Activated CD4-positive, CD25-positive, alpha-beta regulatory T cell treated with anti-CD3 and anti-CD28 coated beads, Interleukin-2, amount 50 U/mL, for 24 hours (primary cell): ENCODE measurements at places on chromosomes 11 and 22.

DNA sequence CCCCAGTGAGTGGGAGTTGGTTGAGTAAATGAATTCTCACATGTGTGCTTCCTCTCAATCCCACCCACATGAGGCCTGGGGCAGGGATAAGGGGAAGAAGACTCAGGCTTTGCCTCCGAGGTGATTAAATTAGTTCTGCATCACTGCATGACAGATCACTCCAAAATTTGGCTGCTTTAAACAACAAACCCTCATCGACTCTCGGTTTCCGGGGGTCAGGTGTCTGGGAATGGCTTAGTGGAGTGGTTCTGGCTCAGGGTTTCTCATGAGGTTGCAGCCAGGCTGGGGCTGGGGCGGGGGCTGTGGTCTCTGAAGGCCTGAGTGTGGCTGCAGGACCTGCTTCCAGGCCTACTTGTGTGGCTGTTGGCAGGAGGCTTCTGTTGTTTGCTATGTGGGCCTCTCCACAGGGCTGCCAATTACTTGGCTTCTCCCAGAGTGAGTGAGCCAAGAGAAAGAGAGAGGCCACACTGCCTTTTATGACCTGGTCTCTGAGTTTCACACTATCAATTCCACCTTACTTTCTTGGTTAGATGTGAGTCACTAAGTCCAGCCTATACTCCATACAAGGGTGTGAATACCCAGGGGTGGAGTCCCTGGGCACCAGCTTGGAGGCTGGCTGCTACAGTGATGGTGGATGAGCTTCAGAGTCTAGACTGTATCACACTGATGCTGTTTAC, 15.9 kb downstream of the MOGAT2 start:
- peak; percentile 20 for ATAC-seq

DNA sequence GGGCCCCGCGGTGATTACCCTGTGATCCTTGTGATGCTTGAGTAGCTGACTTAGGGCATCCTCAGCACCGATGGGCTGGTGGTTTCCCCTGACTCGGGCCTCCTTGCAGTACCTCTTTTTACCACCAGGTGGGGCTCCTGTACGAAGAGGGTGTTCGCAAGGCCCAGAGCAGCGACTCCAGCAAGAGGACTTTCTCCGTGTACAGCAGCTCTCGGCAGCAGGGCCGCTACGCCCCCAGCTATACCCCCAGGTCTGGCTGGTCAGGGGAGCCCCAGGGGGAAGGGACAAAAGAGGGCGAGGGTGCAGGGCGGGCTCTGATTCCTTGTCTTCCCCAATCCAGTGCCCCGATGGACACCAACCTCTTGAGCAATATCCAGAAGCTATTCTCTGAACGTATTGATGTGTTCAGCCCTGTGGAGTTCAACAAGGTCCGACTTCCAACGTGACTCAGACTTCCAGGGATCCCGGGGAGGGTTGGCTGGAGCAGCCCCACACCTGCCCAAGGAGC, 1.3 kb upstream of the TM7SF2 start:
- peak; percentile 52 for ATAC-seq

DNA sequence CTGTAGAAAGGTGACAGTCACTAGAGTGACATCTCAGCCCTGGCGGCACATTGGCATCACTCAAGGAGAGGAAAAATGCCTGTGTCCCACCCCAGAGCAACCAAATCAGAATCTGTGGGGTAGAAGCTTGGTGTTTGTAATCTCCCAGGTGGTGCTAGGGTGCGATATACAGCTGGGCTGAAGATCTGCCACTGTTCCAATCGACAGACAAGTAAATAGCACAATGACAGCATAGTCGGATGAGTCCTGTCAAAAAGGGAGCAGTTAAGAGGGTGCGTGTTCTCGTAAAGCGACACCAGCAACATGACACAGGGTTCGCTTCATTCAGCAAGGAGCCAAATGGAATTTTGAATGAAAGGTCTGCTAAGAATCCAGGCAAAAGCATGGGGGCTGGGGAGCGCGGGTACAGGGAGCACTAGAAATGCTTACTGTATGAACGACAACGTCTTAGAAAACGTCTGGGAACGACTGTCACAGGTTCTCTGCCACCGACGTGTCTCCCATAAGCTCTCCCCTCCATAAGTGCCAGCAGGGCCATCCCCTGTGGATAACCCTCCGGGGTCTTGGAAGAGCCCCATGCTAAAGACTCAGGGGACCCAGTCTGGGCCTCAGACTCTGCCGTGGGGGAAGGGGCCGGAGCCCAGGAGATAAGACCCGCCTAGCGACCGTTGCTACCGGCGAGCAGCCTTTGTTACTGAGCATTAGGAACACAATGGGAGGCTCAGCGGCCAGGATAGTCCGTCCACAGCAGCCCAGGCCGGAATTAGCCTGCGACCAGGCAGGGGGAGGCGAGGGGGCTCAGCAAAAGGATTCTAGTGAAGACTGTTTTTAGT, 20.8 kb downstream of the ADA2 start:
- ATAC-seq: no peak

- no peak for ATAC-seq
These were observed 29.8 kb downstream of the SNU13 start for GRCh38 chr22:41658869-41659268.

GRCh38 chr11:89613911-89614310, 96.2 kb upstream of the TRIM77 start:
- no peak for ATAC-seq

- ATAC-seq: no peak
These were observed 566 bp downstream of the DDB1 start for GRCh38 chr11:61332281-61332796.

DNA sequence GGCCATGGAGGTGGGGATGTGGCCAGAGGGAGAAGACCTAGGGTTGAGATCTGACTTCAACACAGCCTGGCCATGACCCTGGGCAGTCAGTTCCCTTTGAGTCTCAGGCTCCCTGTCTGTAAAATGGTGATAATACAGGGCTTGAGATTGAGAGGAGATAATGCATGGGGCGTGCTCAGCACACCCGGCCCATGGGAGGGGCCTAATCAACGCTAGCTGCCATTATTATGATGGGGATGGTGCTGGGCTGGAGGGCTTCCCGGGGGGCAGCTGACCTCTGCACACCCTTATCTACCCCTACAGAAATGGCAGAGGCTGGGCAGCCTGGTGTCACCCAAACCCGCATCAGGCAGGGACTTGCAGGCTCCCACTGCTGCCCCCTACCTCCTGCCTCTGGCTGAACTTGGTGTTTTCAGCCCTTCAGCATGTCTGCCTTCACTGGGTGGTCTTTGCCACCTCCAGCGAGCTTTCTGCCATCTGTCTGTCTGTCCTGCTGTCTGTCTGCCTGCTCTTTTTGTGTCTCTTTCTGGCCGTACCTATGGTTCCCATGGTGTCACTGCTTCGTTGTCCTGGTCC, 84.5 kb downstream of the CACNA1I start:
- ATAC-seq: no peak

DNA sequence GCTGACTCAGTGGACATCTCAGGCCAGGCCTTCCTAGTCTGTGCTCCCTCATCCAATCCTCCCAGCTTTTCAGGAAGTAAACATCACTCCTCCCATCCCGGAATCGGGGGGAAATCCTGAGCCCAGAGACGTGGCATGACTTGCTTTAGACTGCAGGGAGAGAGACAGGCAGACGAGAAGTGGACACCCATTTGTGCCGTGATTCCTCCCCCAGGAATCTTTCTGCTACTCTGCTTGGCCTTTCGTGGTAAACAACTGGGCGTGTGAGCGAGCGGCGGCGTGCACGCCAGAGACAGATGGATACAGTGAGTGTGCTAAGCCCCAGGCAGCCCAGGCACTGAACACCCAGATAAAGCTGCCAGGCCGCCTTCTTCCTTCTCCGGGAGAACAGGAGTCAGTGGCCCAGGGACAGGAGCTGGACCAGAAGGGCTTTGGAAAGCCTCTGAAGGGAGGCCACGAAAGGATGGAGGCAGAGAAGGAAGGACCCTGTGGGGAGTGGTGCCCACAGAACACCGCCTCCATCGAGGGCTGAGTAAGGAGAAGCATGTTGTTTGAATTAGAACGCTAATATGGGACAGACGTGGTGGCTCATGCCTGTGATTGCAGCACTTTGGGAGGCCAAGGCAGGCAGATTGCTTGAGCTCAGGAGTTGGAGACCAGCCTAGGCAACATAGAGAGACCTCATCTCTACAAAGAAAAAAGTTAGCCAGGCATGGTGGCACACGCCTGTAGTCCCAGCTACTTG, 53.0 kb upstream of the PRR5 start:
- ATAC-seq: no peak

DNA sequence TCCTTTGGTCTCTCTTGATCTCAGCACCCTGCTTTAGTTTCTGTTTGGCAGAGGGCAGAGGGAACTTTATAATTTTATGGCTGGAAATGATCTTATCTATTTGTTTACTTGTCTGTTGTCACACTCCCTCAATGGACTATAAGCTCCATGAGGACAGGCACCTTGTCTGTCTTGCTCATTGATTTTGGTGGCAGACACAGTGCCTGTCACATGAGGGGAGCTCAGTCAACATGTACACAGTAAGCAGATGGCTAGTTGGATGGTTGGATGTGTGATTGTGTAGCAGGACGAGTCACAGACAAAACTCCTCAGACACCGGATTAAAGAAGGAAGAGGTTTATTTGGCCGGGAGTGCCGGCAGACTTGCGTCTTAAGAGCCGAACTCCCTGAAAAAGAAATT, 80.4 kb downstream of the MYO18B start:
- ATAC-seq: no peak

DNA sequence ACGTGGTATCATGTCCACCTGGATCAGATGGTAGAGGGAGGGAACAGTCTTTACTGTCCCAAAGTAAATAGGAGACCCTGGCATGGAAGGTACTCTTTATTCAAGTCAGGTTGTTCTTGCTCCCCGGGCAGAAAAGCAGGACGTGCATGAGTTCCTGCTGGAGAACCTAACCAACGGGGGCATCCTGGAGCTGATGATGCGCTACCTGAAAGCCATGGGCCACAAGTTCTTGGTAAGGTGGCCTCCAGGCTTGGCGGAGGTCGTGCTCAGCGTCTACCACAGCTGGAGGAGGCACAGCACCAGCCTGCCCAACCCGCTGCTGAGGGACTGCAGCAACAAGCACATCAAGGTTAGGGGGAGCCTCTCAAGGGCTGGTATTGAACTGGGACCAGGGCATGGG, 48.7 kb downstream of the CABIN1 start:
- ATAC-seq: no peak

DNA sequence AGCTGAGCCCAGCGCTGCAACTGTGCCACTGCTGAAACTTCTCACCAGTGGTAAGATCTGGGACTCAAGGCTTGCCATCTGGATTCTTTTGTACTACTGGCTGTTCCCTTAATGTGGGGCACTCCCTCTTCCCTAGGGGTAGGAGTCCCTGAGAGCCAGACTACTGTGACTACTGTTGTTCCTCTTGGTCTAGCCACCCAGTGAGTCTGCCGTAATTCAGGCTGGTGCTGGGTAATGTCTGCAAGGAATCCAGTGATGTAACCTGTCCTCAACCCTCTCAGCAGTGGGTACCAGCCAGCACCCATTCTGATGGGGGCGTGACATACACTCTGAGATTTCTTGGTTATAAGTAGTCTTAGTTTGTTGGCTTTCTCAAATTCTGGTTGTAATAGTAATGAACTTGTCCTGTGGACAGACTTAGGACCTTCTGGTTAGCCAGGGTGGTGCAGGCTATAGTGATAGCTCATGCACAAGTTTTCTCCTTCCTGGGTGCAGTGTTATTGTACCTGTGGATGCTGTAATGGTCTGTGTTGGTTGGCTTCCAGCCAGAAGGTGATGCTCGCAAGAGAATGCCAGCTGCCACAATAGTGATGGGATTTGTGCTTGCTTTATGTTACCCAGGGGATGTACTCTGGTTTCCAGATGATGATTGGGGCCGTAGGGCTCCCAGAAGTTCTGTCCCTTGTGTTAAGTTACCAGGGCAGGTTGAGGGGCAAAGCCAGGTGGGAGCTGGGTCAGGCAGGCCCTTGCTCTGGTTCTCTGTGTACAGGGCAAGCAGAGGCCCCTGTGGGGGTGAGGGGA, 65.5 kb downstream of the ARHGAP42 start:
- no peak for ATAC-seq

GRCh38 chr11:15651033-15651432, 536.3 kb downstream of the INSC start:
- no peak for ATAC-seq

- ATAC-seq: no peak
These were observed 301.0 kb downstream of the MIAT start for GRCh38 chr22:26958378-26958777.

GRCh38 chr11:133984828-133985227, 28.1 kb upstream of the IGSF9B start:
- ATAC-seq: no peak

- ATAC-seq: no peak
These were observed 413.6 kb downstream of the OPCML start for GRCh38 chr11:133118563-133119268.

GRCh38 chr11:96254087-96254486, 88.9 kb downstream of the MAML2 start:
- ATAC-seq: peak; percentile 37

GRCh38 chr22:19461506-19461905, 14.0 kb upstream of the C22orf39 start:
- ATAC-seq: no peak

DNA sequence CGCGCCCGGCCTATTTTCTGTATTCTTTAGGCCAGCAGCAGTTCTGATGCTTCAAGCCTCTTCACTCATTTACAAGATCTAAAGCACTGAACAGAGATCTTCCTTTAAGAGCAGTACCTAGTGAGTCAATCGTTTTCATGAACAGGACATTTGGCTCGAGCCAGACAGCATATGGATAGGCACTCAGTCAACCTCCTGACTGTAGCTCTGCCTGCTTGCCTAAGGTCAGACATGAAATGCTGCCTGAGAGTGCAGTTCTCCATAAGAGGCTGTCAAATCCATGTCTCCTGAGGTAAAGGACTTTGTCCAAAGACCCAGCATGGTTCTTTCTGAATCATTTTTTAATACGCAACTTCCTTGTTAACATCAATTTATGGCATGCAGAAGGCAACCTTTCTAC, 941.2 kb downstream of the DLG2 start:
- no peak for ATAC-seq
